Fibroblast of villous mesenchyme (primary cell): ENCODE measurements at places on chromosomes 5 and 9. TPM values are rescaled to one million over a fixed set of nuclear protein-coding genes. Genes with fewer than 3 reads are reported as not detected.

- DNase-seq, result no peak
These were observed 23.2 kb downstream of the FBXW5 start for GRCh38 chr9:136921307-136921706.

- no peak for DNase-seq
These were observed 182.2 kb downstream of the TAF11L14 start for GRCh38 chr5:17816505-17816904.

DNA sequence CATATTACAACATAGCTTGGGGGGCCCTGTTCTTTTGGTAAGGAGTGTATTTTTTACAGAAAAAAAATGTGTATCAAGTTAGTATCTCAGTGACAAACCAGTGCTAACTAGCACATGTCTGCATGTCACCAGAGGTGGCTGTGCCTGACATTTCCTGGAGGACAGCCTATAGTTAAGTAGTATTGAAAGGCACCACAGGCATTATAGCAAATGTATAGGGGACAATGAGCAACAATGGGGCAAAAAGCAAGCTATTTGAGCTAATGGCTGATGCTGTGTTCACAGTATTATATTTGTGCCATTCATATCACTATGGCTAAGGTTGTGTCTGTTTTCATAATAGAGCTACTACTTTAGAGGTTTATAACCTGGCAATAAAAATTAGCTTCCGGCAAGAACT lies 1644.0 kb downstream of the MAT2B start:
- DNase-seq, result no peak

- DNase-seq, result no peak
These were observed 773 bp upstream of the AGGF1 start for GRCh38 chr5:77029376-77029885.

BRINP1 gene
- under 0.01 TPM in 2 replicates for total RNA-seq

MAMDC2 gene
- 11.0 and 22.9 TPM in 2 replicates for total RNA-seq

KLHL3 gene
- 1.9 and 3.0 TPM in 2 replicates for total RNA-seq

ACOT12 gene
- total RNA-seq, result not detected in 2 replicates

TNFSF8 gene
- not detected in 2 replicates for total RNA-seq

SRP19 gene
- 56.7 and 84.6 TPM in 2 replicates for total RNA-seq

SCGB3A2 gene
- total RNA-seq, result not detected in 2 replicates

SPIN1 gene
- total RNA-seq, result 130 and 165 TPM in 2 replicates
